ENCODE measurements at places on chromosomes 6 and 20. TPM values are rescaled to one million over a fixed set of nuclear protein-coding genes. Genes with fewer than 3 reads are reported as not detected.

Gene EFCAB8
- 0.69 TPM for total RNA-seq

Gene TP53TG5
- not detected for total RNA-seq

Gene HLA-DQB2
- total RNA-seq, result 0.83 TPM

Gene LTB
- total RNA-seq, result 206 TPM

Gene ANKEF1
- total RNA-seq, result 2.3 TPM

Gene LPA
- total RNA-seq, result not detected

DNA sequence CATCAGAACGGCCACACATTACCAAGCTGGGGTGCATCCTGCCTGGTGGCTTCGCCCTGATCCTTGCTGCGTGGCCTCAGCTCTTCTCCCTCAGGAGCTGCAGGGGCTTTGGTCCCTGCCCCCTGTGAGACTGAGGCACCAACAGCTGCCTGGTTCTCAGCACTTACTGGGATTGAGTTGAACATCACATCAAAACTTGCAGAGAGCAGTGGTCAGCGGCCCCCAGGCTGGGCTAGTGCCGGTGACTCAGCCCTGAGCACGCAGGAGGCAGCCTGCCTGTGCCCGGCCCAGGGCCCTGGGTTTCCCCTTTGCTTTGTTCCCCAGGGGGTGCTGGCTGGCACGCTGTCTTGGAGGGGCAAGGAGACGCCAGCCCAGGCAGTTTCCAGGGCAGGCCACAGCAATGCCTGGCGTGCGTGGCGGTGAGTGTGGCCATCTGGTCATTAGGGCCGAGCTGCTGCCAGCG lies 63.3 kb downstream of the DLL1 start:
- no peak overlapping the region for H3K27ac ChIP-seq
- no peak overlapping the region for H3K4me3 ChIP-seq
- H3K27me3 ChIP-seq, result peaks cover 4% of the 10 kb centered on the region
- no peaks in the 10 kb centered on the region for H3K36me3 ChIP-seq
- peaks cover 4% of the 10 kb centered on the region for H3K4me1 ChIP-seq

DNA sequence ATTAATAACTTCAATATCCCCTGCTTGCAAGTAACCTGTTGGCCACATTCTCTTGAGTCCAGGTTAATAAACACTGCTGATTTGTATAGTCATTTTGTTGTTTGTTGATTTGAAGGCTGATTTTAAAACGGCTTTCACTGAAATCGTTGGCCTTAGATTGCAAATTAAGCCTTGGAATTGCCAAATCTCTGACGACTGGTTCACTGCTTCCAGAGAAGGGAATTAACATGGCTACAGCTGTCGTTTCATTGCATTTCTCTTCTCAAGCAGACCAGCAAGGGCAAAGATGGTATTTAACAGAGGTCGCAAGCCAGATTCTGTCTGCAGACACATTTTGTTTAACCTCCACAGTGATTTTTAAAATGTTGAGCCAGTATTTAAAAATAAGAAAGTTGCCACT lies 470.9 kb downstream of the TFAP2A start:
- no peaks in the 10 kb centered on the region for H3K4me1 ChIP-seq
- no peaks in the 10 kb centered on the region for H3K36me3 ChIP-seq
- H3K27ac ChIP-seq, result no peak overlapping the region
- H3K27me3 ChIP-seq, result no peaks in the 10 kb centered on the region
- DNase-seq, result no peak

- peaks cover 4% of the 10 kb centered on the region for H3K36me3 ChIP-seq
- H3K4me1 ChIP-seq, result peaks cover 31% of the 10 kb centered on the region
- no peaks in the 10 kb centered on the region for H3K27me3 ChIP-seq
- no peak overlapping the region for H3K27ac ChIP-seq
Measured at GRCh38 chr6:686497-686896, 6.4 kb downstream of the EXOC2 start.

DNA sequence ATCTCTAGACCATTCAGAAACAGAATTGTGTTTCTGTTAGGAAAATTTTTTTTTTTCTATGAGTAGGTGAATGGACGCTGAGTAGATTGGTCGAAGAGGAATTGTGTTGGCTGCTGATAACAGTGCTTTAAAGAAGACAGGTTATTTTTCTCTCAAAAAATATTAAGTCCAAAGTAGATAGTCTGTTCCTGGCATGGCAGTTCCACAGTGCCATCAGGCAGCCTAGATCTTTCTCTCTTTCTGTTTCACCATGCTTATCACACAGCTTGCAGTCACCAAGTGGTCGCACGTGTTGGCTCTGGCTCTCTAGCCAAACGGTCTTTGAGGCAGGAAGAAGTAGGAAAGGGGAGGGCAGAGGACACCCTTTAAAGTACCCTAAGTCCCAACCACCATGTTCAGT lies 22.4 kb upstream of the SERINC3 start:
- H3K27me3 ChIP-seq, result no peaks in the 10 kb centered on the region
- H3K36me3 ChIP-seq, result no peaks in the 10 kb centered on the region
- no peak overlapping the region for H3K27ac ChIP-seq
- H3K4me3 ChIP-seq, result no peak overlapping the region
- DNase-seq, result no peak

DNA sequence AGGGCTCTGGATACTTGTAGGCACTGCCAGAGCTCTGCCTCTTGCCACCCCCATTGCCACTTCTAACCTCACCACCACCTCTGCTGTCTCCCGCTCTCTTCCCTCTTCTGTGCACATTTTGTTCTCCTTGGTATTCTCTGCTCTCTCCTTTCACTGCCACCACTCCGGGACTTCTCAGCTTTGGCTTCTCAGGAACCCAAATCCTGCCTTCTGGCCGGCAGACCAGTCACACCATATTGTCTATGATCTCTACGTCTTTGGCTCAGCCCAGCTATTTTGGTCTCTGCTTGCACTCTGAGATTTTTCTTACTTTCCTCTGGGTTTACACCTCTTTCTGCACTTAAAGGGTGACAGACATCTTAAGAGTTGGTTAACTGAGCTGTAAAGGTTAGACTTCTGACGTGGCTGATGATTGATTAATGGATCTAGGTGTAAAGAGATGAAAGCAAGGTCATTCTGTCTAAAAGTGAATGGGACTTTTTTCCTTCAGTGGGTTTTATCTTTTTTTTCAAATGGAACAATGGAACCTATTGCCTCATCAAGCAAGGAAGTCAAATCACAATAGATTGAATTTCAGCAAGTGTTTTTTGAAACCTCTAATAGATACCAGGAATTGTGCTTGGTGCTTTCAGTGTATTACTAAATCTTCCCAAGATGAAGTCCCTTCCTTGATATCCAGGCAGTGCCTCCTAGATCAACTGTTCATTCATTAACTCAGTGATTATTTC lies 13.8 kb downstream of the MMP24 start:
- H3K4me1 ChIP-seq, result no peaks in the 10 kb centered on the region
- peaks cover 13% of the 10 kb centered on the region for H3K27me3 ChIP-seq
- no peaks in the 10 kb centered on the region for H3K36me3 ChIP-seq
- DNase-seq, result no peak
- H3K27ac ChIP-seq, result no peak overlapping the region

GRCh38 chr20:10475225-10475624 lies 40.1 kb downstream of the SLX4IP start:
- H3K4me1 ChIP-seq, result no peaks in the 10 kb centered on the region
- H3K4me3 ChIP-seq, result no peak overlapping the region
- no peaks in the 10 kb centered on the region for H3K36me3 ChIP-seq

- H3K27me3 ChIP-seq, result no peaks in the 10 kb centered on the region
- no peaks in the 10 kb centered on the region for H3K4me1 ChIP-seq
- no peak overlapping the region for H3K4me3 ChIP-seq
- no peak overlapping the region for H3K27ac ChIP-seq
- DNase-seq, result no peak
Measured at GRCh38 chr20:9837634-9838033, 1.2 kb downstream of the PAK5 start.

- H3K27ac ChIP-seq, result no peak overlapping the region
- DNase-seq, result no peak
- H3K27me3 ChIP-seq, result no peaks in the 10 kb centered on the region
- no peaks in the 10 kb centered on the region for H3K4me1 ChIP-seq
- H3K4me3 ChIP-seq, result no peak overlapping the region
Measured at GRCh38 chr6:128161839-128162238, 261.0 kb upstream of the THEMIS start.

- no peak for DNase-seq
- H3K4me1 ChIP-seq, result peaks cover 73% of the 10 kb centered on the region
- H3K36me3 ChIP-seq, result no peaks in the 10 kb centered on the region
- H3K27ac ChIP-seq, result peak overlapping the region; percentile 51
- H3K27me3 ChIP-seq, result no peaks in the 10 kb centered on the region
- peak overlapping the region; percentile 33 for H3K4me3 ChIP-seq
Measured at GRCh38 chr6:106114492-106114891, 28.4 kb downstream of the PRDM1 start.

GRCh38 chr6:1502041-1502440 lies 107.7 kb upstream of the FOXC1 start:
- H3K27ac ChIP-seq, result no peak overlapping the region
- H3K4me3 ChIP-seq, result no peak overlapping the region
- no peak for DNase-seq
- H3K27me3 ChIP-seq, result no peaks in the 10 kb centered on the region

DNA sequence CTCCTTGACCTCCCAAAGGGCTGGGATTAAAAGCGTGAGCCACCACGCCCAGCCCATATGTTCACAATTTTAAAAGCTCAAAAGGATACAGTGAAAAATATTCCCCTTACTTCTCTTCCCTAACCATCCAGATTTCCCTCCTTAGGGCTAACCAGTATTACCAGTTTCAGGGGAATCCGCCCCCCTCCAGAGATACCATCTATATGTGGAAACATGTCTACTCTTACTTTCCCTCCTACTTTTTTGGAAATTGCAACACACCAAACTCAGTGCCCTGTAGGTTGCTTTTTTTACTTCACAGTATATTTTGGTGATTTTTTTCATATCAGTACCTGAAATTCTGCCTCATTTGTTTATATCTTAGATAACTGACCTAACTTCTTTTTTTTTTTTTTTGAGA lies 6.9 kb upstream of the RPL10A start:
- DNase-seq, result no peak
- H3K4me1 ChIP-seq, result no peaks in the 10 kb centered on the region
- no peak overlapping the region for H3K4me3 ChIP-seq
- H3K27ac ChIP-seq, result no peak overlapping the region

DNA sequence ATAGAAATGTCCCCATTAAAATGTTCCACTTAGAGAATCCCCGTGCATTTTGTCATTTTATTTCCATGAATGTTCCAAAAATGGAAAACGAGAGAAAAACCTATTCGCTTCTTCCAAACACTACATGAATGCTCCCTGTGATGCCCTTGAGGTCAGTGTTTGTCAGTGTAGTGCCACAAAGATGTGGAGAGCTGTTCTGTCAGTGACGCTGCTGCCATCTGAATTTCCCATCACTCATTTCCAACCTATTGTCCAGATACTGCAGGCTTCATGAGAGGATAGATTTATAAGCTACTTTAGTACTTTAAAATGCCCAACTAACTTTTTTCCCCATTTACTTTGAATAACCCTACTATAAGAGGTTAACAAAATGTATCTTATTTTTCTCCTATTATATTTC lies 335.8 kb downstream of the CDKAL1 start:
- H3K4me3 ChIP-seq, result no peak overlapping the region
- no peaks in the 10 kb centered on the region for H3K27me3 ChIP-seq
- no peaks in the 10 kb centered on the region for H3K4me1 ChIP-seq
- no peaks in the 10 kb centered on the region for H3K36me3 ChIP-seq
- no peak for DNase-seq
